ENCODE measurements at places on chromosomes 2 and 18.

GRCh38 chr2:161613161-161613560, 11.1 kb upstream of the SLC4A10 start:
- no peak for DNase-seq

DNA sequence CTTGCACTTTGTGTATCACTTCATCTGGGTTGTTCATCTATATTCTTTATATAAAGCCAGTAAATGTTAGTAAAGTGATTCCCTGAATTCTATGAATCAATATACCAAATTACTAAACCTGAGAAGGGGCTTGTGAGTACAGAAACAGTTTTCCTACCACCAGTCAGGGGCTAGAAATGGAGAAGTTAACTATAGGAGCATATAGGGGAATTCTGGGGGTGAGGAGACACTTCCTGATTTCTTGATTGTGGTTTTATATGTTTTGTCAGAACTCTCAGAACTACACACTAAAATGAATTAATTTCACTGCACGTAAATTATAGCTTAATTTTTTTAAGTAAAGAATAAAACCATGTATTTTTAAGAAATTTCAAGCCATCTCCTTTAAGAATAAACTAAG, 93.7 kb downstream of the SESTD1 start:
- no peak for DNase-seq

DNA sequence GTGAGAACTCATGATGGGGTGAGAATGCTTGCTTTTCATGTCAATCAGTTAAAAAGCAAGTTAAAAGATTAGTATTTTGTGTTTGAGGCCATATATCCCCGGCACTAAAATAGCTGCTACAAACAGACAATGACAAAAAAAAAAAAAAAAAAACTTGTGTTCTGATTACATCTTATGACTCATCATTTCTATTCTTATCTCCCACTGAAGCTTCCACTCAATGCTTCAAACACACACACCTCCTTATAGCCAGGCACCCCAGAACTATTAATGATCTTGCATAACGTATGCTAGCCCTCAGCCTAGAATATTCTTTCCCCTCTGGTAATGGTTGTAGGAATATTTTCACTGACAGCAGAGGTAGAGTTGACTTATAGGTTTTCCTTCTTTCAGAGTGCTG, 778.3 kb downstream of the TRIB2 start:
- no peak for DNase-seq

DNA sequence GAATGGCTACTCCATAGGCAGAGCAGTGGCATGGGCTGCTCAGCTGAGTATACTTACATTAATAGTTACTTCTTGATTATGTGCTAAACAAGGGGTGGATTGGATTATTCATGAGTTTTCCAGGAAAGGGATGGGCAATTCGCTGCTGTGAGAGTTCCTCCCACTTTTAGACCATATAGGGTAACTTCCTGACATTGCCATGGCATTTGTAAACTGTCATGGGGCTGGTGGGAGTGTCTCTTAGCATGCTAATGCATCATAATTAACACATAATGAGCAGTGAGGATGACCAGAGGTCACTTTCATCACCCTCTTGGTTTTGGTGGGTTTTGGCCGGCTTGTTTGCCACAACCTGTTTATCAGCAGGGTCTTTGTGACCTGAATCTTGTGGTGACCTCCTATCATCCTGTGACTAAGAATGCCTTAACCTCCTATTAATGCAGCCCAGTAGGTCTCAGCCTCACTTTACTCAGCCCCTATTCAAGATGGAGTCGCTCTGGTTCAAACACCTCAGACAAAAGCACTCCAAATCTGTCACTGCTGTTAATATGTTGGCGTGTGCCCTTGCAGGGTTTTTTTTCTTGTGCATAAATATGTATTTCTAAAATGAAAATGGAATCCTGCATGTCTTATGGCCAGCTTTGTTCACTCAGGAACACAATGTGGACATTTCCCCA, 56.0 kb downstream of the CYBRD1 start:
- DNase-seq = no peak

- DNase-seq = no peak
Observed at GRCh38 chr2:240231838-240232244, 91.4 kb upstream of the OTOS start.

DNA sequence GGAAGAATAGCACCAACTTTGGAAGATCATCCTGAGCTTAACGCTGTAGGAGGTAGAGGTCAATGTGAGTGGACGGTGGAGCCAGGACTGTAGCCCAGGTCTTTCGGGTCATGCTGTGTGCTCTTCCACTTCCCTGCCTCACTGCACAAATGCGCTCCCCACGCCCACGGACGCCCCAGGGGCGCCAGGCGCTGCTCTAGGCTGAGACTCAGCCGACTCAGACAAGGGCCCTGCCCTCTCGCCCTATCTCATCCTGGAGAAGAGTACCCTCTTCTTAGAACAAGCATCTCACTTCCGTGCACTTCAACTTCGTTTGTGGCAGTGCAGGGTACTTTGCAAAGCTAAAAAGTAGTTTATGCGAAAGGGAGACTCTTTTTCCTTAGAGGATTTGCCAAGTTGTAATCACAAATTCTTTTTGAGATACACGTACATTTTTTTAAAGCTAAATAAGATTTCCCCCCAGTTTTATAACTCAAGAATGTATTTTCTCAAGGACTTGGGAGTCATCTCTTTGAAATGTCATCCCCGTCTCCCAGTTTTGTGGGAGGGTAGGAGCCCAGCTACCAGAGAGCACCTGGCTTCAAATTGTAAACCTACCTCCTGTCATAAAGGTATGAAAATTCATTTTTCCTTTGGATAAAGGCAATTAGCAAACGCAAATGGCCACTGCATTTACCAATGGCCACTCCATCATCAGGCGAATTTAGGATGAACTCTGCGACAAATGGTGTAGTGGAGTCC, 1.2 kb upstream of the PRELID3A start:
- no peak for DNase-seq

GRCh38 chr18:10170375-10170774, 256.6 kb downstream of the VAPA start:
- DNase-seq = no peak

GRCh38 chr2:36392571-36393255, 37.1 kb downstream of the CRIM1 start:
- no peak for DNase-seq

All from fibroblast of skin of left quadriceps (primary cell).